ENCODE measurements at places on chromosomes 4 and X.

- no peak for DNase-seq
Measured at GRCh38 chrX:37378830-37379229, 29.7 kb downstream of the PRRG1 start.

GRCh38 chrX:2928191-2928582 is 952 bp downstream of the ARSD start:
- DNase-seq = no peak

DNA sequence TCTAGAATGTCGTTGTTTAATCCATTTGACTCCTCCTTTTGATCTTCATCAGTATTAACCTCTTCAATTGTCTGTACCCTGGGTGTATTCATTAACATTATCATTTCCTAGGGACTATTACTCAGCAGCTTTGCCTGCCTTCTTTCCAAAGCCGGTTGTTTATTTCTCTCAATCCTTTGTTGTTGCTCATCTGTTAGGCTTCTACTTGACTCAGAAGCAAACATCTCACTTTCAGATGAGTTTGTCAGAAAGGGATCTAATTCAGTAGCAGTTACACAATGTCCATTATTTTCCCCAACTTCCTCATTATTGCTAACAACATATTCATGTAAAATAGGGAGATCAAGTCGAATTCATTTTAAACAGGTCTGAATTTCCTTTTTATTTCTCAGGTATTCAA is 22.1 kb upstream of the HSD17B10 start:
- DNase-seq = no peak

GRCh38 chr4:4507403-4507802 is 34.4 kb downstream of the STX18 start:
- no peak for DNase-seq

DNA sequence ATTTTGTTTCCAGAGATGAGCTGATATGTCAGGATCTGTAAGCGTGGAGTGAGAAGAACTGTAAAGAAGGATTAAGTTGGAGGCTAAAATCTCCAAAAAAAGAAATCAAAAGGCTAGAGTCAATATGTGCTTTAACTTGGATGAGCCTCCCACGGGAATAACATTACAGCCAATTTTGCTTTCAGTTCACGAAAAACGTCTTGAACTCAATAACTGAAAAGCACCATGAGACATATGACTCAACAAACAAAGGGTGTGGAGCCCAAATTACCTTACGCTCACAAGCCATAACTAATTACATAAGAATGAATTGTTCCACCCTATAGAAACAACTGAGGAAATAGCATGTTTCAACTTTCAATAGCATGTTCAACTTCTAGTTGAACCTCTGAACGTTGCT is 22.3 kb downstream of the TMPRSS11D start:
- no peak for DNase-seq

DNA sequence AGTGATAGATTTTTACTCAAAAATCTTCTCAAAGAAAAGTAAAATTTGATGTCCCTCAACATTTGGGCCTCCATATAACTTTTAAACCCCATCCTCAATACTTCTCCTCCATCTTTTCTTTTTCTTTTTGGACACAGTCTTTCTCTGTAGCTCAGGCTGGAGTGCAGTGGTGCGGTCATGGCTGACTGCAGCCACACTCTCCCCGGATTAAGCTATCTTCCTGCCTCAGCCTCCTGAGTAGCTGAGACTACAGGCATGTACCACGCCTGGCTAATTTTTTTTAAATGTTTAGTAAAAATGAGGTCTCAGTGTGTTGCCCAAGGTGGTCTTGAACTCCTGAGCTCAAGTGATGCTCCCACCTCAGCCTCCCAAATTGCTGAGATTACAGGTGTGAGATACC is 33.1 kb downstream of the KDM6A start:
- no peak for DNase-seq

- no peak for DNase-seq
Measured at GRCh38 chr4:83285055-83285407, 433 bp upstream of the COQ2 start.

DNA sequence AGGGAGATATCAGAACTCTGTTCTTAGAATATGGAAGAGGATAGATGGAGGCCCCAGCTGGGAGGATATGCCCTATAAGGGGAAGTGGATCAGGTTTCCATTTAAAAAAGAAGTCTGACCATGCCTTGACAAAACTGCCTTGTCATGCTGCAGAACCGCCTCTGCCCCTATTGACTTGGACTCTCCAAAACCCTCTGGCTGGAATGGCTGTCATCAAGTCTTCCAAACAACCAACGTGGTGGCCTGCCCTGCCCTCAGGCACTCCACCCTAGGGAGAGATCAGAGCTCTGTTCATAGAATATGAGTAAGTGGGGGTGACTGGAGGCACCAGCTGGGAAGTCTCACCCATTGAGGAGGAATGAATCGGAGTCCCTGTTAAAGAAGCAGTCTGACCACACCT is 114.9 kb downstream of the VSIG4 start:
- DNase-seq = no peak

GRCh38 chr4:95515589-95515988 is 33.2 kb downstream of the UNC5C start:
- DNase-seq = no peak
